ENCODE measurements at places on chromosomes 12 and 14.
A peak's percentile ranks its signal among the peaks of the same experiment; 100 is the strongest.

DNA sequence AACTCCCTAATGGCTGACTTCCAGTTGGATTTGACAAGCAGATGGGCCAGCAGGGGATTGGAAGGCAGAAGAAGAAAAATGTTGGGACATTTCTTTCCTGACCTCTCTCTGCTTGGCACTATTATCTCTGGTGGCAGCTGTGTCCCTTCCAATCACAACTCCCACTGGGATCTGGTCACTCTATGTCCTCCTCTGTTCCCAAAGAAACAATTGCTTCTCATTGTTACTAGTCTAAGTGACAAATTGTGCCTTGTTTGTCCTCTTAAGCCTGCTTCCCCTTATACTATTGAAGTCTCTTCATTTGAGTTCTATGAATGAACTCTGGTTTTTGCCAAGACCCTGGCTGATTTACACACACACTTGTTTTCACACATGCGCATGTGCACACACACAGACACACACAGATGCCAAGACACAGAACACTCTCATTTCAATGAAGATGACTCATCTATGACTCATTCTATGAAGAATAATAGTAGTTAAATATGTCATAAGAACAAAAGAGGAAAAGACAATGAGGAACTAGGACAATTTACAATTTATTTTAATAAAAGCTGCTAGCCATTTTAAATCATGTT is 83.0 kb upstream of the FAR2 start:
- no peak for DNase-seq

GRCh38 chr12:64566831-64567517 is 43.3 kb upstream of the RASSF3 start:
- no peak for DNase-seq

DNA sequence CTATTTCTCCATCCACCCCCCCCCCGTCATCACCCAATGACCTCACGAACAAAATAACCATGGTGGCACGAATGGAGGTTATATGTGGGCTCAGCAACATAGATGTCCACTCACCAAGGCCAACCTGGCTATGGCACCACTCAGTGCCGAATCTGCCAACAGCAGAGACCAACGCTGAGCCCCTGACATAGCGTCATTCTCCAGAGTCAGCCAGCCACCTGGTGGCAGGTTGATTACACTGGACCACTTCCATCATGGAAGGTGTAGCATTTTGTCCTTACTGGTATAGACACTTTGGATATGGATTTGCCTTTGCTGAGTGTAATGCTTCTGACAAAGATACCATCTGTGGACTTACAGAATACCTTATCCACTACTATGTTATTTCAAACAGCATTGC is 24.2 kb upstream of the DYRK2 start:
- DNase-seq, result no peak

DNA sequence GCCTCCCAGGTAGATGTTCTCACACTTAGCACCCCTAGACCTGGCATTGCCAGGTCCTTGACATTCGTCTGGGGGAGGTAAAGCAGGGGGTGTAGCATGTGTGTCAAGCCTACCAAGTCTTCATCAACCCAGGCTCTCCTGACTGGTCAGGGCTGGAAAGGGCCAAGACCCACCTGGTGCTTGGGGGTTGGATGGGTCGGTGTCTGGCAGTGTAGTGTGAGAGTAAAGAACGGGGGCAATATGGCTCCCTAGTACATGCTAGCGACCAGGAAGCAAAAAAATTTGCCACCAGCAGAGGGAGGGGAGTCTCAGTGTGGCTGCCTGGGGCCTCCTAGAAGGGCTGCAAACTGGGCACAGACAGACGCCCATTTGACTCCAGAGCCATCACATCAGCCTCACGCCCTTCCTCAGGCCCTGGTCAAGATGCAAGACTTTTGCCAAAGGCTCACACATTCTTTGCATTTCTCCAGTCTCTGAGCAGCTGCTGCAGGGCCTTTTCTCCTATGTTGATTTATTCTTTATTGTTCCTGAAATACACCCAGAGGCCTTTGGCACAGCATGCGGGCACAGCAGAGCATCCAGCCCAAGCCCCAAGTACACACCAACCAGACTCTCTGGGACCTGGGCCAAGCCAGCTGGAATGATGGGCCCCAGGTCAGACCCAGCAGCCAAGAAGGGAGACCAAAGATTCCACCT is 38.3 kb upstream of the PNMA1 start:
- no peak for DNase-seq

DNA sequence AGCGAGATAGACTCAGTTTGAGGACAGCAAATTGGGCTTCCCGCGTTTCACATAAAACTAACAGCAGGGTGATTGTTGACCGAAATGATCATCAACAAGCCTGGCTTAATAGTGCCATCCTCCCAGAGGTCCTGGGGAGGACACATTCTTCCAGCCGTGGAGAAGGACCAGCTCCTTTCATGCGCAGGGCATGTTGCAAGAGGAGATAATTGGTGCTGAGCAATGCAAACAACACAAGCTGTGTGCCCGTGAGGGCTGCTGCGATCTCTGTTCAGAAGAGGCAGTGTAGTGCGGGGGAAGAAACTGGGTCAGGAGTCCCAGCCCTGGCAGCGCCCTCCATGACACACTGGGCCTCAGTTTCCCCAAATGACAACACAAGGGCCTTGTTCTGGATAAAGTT is 54.3 kb downstream of the CCDC85C start:
- DNase-seq, result no peak

GRCh38 chr12:92942905-92943304 is 13.8 kb upstream of the EEA1 start:
- DNase-seq, result peak; percentile 35

DNA sequence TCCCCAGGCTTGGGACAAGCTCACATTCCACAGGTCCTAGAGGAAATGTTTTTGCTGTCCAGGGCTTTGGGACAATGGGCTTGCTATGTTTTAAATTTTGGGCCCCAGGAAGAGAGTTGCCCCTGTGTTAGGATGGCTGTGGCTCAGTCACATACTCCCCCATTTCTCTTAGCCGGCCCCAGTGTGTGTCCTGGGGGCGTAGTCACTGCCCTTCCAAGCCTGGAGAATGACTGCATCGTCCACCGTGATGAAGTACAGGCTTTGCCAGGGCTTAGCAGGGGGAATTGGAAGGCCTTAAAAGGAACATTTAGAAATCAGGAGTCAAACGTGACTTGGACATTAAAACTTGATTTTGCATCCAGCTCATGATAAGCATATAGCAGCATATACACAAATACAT is 293.6 kb downstream of the CACNA1C start:
- DNase-seq, result no peak

- no peak for DNase-seq
Observed at GRCh38 chr12:75561921-75562320, 50.5 kb upstream of the KRR1 start.

DNA sequence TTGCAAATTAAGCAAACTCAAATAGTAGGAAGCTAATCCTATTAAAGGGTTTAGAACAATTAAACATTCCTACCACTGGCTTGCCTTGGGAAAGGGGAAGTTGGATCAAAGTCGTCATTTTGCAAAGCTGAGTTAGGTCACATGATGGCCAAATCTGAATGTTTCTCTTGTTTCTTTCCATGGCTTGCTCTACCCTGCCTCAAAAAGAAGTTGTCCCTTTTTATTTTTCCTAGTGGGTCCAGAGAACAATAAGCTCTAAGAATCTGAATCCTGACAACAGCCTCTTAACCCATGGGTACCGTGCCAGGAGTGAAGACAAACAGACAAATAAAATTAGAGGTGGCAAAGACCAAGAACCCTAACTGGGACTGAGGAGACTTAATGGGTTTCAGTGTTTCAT is 26.2 kb upstream of the NPFF start:
- DNase-seq, result no peak

- DNase-seq, result no peak
Observed at GRCh38 chr12:38160318-38161122, 156.1 kb upstream of the ALG10B start.

All from right lung (tissue), 10 donors.